ENCODE measurements at places on chromosomes 16 and 17. TPM values are rescaled to one million over a fixed set of nuclear protein-coding genes. Genes with fewer than 3 reads are reported as not detected.

TRIM72 gene
- total RNA-seq: not detected

RUNDC3A gene
- total RNA-seq: 0.10 TPM

SMPD3 gene
- total RNA-seq: 4.1 TPM

LGALS9B gene
- 0.84 TPM for total RNA-seq

SLC22A31 gene
- 1.8 TPM for total RNA-seq

IGF2BP1 gene
- total RNA-seq: not detected

NPIPB2 gene
- total RNA-seq: 11.6 TPM

CCL16 gene
- total RNA-seq: not detected

RIPOR1 gene
- 12.8 TPM for total RNA-seq

ASGR1 gene
- 0.62 TPM for total RNA-seq

SHCBP1 gene
- total RNA-seq: 51.6 TPM

SPHK1 gene
- total RNA-seq: 1.6 TPM

CDH13 gene
- total RNA-seq: not detected

SARM1 gene
- 20.4 TPM for total RNA-seq

KRTAP2-1 gene
- total RNA-seq: not detected

SLFN14 gene
- not detected for total RNA-seq

HBQ1 gene
- not detected for total RNA-seq

MBTD1 gene
- 14.5 TPM for total RNA-seq

ATMIN gene
- 37.0 TPM for total RNA-seq

MPV17L gene
- not detected for total RNA-seq

CLEC3A gene
- total RNA-seq: not detected

MYL11 gene
- total RNA-seq: not detected

RNF157 gene
- total RNA-seq: 121 TPM

PVALEF gene
- total RNA-seq: not detected

ZNF423 gene
- total RNA-seq: not detected

GPR179 gene
- not detected for total RNA-seq

TBC1D3B gene
- total RNA-seq: 3.3 TPM

ADGRG1 gene
- total RNA-seq: 2.9 TPM

ITGAL gene
- total RNA-seq: 598 TPM

EMP2 gene
- not detected for total RNA-seq

CRHR1 gene
- total RNA-seq: not detected

DNAH2 gene
- not detected for total RNA-seq

OSGIN1 gene
- total RNA-seq: 0.77 TPM

TNFRSF13B gene
- not detected for total RNA-seq

CEP112 gene
- total RNA-seq: 4.2 TPM

PRSS33 gene
- total RNA-seq: not detected

MAPT gene
- total RNA-seq: 0.12 TPM

NACA2 gene
- 0.35 TPM for total RNA-seq

SLC4A1 gene
- not detected for total RNA-seq

TNFRSF17 gene
- total RNA-seq: not detected

GIT1 gene
- total RNA-seq: 107 TPM

HSD17B1 gene
- 0.73 TPM for total RNA-seq

ZG16 gene
- not detected for total RNA-seq

PRAC2 gene
- total RNA-seq: not detected
